Fibroblast of skin of back (primary cell): ENCODE measurements at places on chromosomes 13 and 19.
A peak's percentile ranks its signal among the peaks of the same experiment; 100 is the strongest.

- DNase-seq: no peak
These were observed 15.2 kb downstream of the NDFIP2 start for GRCh38 chr13:79496188-79496587.

DNA sequence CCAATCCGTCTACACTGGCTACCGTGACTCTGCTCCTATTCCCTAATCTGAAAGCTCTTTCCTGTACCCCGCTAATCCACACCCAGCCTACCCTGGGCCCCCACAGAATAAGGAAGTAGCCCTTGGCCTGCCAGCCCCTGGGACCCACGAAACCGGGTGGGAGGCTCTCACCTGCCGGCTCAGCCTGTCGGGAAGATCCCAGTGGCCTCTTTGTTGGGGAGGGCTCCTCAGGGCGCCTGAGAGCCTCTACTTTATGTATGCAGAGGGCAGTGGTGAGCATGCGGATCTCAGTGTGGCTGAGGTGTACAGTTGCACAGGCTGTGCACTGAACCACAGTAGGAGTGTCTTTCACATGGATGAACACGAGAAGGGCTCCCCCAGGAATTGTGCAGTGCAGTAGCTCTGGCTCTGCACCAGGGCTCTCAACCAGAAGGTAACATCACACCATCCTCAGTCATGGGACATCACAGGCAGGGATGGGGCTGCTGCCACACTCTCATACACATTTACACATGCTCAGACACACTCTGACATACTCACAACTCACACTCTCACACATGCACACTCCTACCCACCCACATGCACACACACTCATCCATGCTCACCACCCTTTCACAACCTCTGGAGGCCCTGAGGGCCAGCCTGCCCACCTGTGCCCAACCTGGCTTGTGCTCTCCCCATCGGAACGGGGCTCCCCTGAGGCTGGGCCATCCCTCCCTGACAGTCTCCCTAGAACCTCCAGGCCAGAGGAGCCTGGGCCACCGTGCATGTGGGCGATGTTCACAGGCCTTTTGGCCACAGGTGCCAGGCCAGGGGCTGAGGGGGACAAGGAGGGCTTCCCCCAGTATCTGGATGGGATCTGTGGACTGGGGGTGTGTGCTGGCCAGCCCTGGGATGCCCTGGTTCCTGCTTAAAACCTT lies 135.0 kb downstream of the URI1 start:
- DNase-seq: no peak

GRCh38 chr19:40365613-40366401 lies 17.3 kb downstream of the PLD3 start:
- peak; percentile 59 for DNase-seq

- peak; percentile 46 for DNase-seq
These were observed 528.7 kb downstream of the RFC3 start for GRCh38 chr13:34346626-34347025.

- DNase-seq: no peak
These were observed 23.5 kb downstream of the SLC7A1 start for GRCh38 chr13:29571876-29572570.

GRCh38 chr19:17259118-17259780 lies 5.3 kb downstream of the USHBP1 start:
- no peak for DNase-seq

GRCh38 chr19:13252569-13253335 lies 102.5 kb downstream of the IER2 start:
- no peak for DNase-seq

DNA sequence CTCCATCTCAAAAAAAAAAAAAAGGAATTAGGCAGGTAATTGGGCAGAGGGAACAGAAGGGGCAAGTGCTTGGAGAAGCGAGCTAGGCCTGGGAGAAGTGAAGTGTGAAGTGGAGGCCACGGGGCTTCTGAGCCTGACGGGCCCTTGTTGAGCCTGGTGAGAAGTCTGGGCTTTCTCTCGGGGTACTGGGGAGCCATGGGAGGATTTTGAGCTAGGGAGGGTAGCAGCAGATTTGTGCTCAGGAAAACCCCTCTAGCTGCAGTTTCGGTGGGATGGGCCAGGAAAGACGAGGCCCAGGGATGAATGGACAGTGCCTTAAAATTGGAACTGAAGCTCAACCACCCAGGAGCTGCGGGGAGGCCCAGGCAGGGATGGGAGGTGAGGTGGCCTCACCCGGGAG lies 8.0 kb downstream of the POLR1G start:
- no peak for DNase-seq

DNA sequence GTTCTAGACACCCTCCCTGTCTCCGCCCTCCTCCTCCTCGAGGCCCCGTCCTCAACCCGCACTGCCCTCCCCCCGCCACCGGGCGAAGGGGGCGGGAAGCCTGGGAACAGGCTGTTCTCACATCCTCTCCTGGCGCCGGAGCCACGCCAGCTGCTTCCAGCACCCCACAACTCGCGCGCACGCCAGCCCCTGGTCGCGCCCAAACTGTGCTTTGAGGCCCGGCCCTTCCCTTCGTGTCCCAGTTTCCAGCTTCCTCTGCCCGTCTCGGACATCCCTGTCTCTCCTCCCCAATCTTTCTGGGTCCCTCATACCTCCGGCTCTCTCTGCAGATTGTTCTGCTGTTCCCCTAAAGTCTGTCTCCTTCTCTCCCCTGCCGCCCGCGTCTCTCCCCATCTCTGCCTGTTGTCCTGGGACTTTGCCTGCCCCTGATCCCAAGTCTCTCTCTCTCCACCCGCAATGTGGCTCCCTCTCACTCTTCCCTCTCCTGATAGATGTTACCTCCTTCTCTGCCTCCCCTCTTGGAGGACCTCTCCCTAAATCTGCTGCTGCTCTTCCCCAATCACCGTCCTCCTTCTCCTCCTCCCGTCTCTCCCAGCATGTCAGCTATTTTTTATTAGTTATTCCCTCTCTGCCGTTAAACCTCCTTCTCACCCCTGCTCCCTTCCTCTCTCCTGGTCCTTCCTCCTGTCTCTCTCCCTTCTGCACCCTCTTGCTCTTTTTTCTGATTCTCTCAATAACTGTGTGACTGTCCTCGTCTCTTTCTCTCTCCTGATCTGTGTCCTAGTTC lies 14.2 kb downstream of the DPF1 start:
- DNase-seq: peak; percentile 30

- no peak for DNase-seq
These were observed 2.9 kb downstream of the GPR18 start for GRCh38 chr13:99255271-99255670.

- no peak for DNase-seq
These were observed 44.2 kb upstream of the RNF113B start for GRCh38 chr13:98221234-98221633.
